Activated naive CD4-positive, alpha-beta T cell treated with Interleukin-2 at 50 U/mL for 16 hours (primary cell): ENCODE measurements at places on chromosomes 16 and 17.
A peak's percentile ranks its signal among the peaks of the same experiment; 100 is the strongest.

DNA sequence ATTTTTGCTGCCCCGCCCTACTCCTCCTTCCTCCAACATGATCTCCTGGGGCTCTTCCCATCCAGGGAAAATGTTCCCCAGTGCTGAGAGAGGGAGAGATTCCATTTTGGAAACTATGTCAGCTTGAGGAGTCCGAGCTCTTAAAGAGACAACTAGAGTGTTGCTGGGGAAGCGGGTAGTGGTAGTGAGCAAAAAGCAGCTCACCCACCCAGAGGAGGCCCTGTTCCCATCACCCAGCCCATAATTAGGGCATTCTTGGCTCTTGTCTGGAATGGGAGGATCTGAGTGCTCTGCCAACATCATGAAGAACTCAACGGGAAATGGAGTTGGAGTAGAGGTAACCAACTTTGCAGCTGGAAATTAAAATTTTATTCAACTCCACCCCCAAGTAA, 9.1 kb upstream of the MSL1 start:
- no peak for DNase-seq

DNA sequence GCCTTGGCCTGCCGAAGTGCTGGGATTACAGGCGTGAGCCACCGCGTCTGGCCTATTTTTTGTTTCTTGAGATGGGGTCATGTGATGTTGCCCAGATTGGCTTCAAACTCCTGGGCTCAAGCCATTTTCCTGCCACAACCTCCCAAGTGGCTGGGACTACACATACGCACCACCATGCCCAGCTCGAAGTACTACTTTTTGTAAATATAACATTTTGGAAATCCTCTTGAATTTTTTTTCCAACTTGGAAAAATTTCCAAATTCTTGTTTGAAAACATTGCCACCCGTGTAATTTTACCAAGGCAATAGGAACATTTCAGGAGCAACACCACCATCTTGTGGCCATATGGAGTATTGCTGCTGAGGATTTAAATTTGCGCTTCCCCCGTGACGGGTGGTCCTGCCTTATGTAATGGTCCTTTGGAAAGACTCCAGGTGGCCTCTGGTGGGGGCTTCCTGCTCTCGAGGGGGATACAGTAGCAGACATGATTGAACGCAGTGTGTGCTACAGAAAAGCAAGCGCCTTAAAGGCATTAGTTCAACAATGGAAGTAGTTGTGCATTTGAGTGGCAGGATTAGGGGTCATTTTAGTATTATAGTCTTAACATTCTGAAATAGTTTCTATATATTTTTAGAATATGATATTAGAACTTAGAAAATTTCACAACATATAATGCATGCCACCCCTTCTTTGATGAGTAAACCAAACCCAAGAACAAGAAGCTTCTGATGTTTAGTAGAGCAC, 8.0 kb downstream of the FLYWCH1 start:
- DNase-seq = peak; percentile 66

DNA sequence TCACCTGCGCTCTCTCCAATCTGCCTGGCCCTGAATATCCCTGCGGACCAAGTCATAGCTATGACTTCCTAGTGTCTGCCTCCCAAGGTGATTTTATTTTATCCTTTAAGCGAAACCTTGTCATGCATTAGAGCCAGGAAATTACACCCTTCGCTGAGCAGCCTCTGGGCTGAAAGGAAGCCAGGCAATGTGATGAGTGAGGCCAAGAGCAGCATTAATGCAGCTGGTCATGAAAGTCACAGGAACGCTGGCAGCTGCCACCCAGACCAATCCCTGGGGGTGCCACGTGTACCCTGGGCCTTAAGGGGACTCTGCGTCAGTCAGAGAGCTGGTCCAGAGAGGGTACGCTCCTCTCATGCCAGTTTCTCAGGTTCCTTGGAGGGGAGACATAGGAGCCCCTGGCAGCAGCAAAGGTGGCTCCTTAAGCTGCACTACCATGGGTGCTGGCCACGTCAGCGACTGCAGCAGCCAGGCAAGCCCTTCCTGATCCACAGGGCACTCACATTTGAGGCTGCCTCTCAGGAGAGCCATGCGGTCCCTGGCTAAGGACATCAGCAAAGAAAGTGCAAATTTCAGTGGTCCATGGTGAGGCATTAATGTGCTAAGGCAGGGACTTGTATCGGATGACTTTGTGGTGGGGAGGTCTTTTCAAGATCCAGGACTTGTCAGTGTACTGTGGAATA, 42.7 kb upstream of the WSCD1 start:
- DNase-seq = no peak

GRCh38 chr16:60811657-60812056, 1224.6 kb downstream of the CDH8 start:
- no peak for DNase-seq
